Stimulated activated CD8-positive, alpha-beta memory T cell treated with anti-CD3 and anti-CD28 coated beads, Interleukin-7, amount 100 ng/mL, for 48 hours (primary cell): ENCODE measurements at places on chromosomes 1 and 21.

GRCh38 chr21:42553435-42553834 lies 39.8 kb downstream of the SLC37A1 start:
- DNase-seq, result no peak

GRCh38 chr1:241551759-241552638 lies 19.8 kb downstream of the KMO start:
- DNase-seq, result peak; percentile 48

GRCh38 chr1:168170564-168171508 lies 7.9 kb upstream of the TIPRL start:
- no peak for DNase-seq

GRCh38 chr1:56908619-56909221 lies 54.1 kb downstream of the C8A start:
- DNase-seq, result no peak

- no peak for DNase-seq
Observed at GRCh38 chr1:207893737-207894582, 17.0 kb downstream of the CD34 start.

GRCh38 chr21:24197923-24198322 lies 1409.4 kb downstream of the MRPL39 start:
- DNase-seq, result no peak

DNA sequence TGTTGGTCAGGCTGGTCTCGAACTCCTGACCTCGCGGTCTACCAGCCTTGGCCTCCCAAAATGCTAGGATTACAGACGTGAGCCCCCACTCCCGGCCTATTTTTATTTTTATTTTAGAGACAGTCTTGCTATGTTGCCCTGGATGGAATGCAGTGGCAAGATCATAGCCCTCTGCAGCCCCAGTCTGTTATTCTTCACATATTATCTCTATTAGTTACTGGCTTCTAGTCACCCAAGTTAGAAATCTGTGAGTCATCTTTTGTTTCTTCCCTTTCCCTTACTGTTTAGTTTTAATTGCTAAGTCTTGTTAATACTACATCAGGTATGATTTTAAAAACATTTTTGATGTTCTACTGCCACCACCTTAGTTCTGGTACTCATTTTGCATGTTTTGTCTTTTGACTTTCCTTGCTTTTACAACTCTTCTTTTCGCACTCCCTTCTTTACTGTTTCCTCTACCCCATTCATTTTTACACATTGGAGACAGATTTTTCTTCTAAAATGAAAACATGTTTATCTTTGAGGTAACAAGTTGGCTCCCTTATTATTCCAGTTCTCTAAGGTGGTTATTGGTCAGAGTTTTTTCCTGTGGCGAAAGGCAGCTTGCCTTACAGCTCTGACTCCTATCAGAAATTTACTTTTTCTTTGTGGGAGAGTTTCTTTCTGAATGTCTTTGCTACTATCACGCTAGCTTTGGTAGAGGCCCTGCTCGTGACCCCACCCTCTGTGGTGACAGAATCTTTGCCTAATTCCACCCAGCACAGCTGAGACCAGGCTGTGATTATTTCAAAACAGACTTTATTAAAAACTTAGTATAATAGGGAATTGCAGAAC lies 19.5 kb downstream of the ZMYM4 start:
- no peak for DNase-seq

DNA sequence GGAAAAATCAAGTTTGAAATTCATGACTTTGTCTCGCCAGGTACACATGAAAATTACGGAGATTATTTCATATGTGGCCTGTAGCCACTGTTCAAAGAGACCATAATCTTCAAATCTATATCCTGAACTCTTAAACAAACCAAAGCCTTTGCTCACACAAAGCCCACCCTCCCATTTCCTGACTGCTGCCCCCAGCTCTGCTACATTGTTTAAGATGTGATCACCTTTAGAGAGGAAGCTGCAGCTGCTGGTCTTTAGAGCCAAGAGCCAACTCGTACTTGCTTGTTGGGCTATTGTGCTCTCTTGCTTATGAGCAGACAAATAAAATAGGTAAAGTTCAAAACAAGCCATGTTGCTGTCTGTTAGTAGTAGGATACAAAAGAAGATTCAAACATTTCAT lies 71.9 kb downstream of the DTL start:
- DNase-seq, result no peak

DNA sequence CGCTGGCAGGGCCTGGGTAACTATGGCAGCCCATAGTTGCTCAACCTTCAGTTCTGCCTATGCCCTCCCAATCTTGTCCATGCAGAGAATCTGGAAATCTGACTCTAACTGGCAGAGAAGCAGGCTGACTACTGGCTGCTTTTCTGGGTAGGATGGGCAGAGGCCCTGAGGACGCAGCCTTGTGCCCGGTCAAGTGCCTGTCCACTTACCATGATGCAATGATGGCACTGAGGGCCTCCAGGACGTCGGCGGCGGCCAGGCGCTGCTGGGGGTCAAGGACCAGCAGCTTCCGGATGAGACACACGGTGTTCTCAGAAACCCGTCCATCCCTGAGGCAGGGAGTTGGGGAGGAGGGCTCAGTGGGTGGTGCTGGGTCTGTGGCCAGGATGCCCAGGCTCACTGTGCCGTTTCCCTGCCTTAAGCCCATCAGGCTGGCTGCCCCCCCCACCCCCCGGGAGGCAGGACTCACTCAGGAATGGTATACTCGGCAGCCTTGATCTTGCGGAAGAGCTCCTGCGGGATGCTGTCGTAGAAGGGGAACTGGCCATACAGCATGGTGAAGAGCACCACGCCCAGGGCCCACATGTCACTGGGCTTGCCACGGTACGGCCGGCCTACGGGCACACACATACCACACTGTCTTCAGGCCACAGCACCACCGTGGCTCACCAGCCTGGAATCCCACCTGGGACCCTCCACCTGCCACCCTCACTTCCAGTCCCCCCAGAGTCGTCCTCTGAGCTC lies 20.4 kb upstream of the EVA1B start:
- no peak for DNase-seq

GRCh38 chr21:38259665-38260064 lies 2.9 kb downstream of the KCNJ15 start:
- no peak for DNase-seq
